ENCODE measurements at places on chromosomes 6 and 20.
A peak's percentile ranks its signal among the peaks of the same experiment; 100 is the strongest.

DNA sequence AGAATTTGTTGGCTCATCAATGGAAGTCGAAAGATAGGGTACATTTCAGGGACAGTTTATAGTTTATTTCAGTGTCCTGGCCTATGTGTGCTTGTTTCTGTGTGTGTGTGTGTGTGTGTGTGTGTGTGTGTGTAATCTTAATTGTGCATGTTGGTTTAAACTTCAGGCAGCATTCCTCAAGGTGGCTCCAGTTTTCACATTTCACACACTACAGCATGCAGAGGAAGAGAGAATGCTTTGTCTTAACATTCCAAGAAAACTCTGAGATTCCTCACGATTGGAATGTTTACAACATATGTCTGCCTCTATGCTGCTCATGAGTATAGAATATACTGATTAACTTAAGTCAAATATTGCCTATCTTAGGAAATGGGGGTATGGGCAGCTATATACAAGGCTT, 332.6 kb upstream of the EPHA7 start:
- no peak for DNase-seq

- DNase-seq, result no peak
Observed at GRCh38 chr6:144793744-144794143, 508.6 kb downstream of the UTRN start.

DNA sequence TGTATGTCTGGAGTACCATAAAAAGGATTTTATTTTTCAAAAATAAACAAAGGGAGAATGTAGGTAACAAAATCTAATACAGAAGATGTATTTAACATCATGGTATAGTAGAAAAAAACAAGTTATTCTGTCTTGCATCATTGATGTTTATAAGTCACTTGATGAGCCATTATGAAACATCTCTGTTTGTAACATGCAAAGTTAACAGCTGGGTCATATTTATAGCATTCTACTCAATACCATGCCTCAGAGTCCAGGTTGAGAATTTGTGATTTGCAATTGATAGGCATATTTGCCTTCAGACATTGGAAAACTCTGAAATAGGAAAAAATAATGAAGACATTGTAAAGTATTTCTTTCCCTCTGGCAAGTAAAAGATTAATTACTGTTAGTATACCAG, 52.3 kb upstream of the IL20RA start:
- no peak for DNase-seq

GRCh38 chr6:37699887-37700619, 2.4 kb upstream of the MDGA1 start:
- DNase-seq, result no peak

- DNase-seq, result no peak
Observed at GRCh38 chr6:21381331-21381963, 212.1 kb upstream of the SOX4 start.

DNA sequence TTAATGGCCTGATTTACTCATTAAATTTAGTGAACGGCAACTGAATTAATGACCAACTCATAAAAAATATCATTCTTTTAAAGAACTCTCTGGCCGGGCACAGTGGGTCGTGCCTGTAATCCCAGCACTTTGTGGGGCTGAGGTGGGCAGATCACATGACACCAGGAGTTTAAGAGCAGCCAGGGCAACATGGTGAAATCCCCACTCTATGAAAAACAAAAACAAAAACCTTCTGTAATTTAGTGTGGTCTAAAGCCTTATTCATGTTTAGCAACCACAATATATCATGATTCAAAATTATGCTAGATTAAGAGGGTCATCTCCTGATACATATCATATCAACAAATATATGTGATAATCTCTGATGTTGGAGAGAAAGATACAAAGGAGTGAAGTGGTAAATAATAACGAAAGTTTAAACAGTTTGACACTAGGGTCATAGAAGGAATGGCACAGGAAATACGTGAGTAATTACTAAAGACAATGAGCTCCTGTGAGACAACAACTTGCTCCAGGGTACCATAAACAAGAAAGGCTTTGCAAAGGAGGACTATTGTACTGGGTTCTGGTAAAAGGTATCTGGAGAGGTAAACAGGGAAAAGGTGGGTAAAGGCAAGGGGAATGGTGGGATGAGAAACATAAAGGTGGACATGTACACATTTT, 5.7 kb downstream of the ELOVL4 start:
- no peak for DNase-seq

- DNase-seq, result peak; percentile 80
Observed at GRCh38 chr6:41656002-41656691, 17.9 kb downstream of the MDFI start.

DNA sequence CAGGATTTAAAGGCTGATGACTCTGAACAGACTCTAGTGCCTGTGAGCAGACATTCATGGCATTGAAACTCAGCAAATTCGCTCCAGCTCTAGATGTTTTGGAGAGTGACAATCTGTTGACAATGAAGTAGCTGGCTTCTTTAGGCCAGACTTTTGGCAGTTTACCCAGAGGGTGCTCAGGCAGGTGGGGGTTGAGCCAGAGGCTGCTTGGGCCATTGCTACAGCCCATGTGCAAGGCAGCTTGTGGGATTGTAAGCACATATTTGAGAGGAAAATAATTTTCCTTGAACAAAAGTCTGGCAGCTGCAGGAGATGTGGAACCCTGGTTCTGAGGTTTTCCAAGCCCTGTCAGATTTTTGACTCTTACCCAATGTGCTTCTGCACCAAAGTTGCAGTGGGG, 311.6 kb downstream of the CDC5L start:
- no peak for DNase-seq

DNA sequence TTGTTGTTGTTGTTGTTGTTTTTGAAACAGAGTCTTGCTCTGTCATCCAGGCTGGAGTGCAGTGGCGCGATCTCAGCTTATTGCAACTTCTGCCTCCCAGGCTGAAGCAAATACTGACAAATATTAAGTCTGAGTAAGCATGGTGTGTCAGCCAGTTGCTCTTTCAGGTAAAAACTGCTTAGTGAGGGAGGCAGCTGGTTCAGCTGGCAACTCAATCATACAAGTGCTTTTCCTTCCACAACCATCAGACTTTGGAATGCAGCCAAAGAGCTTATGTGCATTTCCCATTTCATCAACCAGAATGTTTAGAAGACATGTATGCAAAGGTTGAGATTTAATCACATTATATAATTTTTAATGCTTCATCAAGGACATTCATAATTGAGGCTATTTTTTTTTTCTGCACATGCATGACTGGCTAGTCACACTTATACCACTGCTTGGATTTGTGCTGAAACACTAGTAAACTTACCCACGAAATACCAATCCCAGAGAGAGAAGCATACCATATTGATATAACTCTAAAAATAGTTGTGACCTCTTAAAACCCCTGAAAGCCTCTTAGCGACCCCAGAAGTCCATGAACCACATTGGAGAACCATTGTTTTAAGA, 56.0 kb downstream of the CLIC5 start:
- DNase-seq, result no peak

DNA sequence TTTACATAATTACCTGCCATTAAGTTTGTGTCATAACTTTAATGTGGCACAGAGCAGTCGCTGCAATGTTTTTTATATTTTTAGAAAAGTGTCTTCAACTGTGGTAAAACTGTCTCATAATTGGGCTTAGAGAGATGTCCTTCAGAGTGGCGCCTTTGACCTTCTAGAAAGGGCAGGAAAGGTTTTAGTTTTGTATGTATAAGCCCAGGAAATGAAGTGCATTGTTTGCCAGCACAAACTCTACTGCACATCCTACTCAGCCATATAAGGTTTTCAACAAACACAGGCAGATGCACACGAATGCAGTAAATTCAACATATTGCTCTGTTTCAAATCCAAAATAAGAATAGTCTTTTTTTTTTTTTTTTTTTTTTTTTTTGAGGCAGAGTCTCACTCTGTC, 201.4 kb downstream of the ALDH8A1 start:
- no peak for DNase-seq

- DNase-seq, result peak; percentile 45
Observed at GRCh38 chr20:34938466-34939163, 17.0 kb downstream of the GSS start.

- DNase-seq, result no peak
Observed at GRCh38 chr6:31009731-31010130, 543 bp upstream of the MUC22 start.

DNA sequence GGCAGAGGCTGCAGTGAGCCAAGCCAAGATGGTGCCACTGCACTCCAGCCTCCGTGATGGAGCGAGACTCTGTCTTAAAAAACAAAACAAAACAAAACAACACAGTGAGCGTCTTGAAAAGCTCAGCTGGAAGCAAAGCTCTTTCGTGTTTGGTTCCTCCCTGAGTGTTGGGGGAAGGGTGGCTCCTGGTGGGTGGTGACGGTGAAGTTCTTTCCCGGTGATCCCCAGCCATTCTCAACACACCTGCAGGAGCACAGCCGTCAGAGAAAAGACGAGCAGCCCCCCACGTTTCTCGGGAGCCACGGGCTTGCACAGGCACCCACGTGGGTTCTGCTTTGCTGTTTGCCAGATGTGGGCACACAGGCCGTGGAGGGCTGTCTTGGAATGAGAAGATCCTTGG, 3.2 kb downstream of the BHLHE23 start:
- no peak for DNase-seq

GRCh38 chr6:36444470-36444869, 1.7 kb downstream of the KCTD20 start:
- no peak for DNase-seq
